ENCODE measurements at places on chromosomes 11 and 22. TPM values are rescaled to one million over a fixed set of nuclear protein-coding genes. Genes with fewer than 3 reads are reported as not detected.

Gene GATD1
- 70.0 TPM for total RNA-seq

- H3K4me3 ChIP-seq = no peak overlapping the region
- H3K36me3 ChIP-seq = no peaks in the 10 kb centered on the region
- peak; percentile 62 for DNase-seq
- no peaks in the 10 kb centered on the region for H3K4me1 ChIP-seq
- no peaks in the 10 kb centered on the region for H3K27me3 ChIP-seq
- H3K27ac ChIP-seq = no peak overlapping the region
These were observed 11.0 kb upstream of the SLC5A4 start for GRCh38 chr22:32265882-32266767.

GRCh38 chr22:50703726-50704509, 31.3 kb downstream of the SHANK3 start:
- H3K36me3 ChIP-seq = no peaks in the 10 kb centered on the region
- H3K27ac ChIP-seq = no peak overlapping the region
- no peaks in the 10 kb centered on the region for H3K4me1 ChIP-seq
- no peak overlapping the region for H3K4me3 ChIP-seq
- no peaks in the 10 kb centered on the region for H3K27me3 ChIP-seq
- DNase-seq = no peak

- no peak for DNase-seq
- no peak overlapping the region for H3K4me3 ChIP-seq
- H3K27ac ChIP-seq = no peak overlapping the region
These were observed 28.5 kb downstream of the BTBD10 start for GRCh38 chr11:13434247-13435205.

DNA sequence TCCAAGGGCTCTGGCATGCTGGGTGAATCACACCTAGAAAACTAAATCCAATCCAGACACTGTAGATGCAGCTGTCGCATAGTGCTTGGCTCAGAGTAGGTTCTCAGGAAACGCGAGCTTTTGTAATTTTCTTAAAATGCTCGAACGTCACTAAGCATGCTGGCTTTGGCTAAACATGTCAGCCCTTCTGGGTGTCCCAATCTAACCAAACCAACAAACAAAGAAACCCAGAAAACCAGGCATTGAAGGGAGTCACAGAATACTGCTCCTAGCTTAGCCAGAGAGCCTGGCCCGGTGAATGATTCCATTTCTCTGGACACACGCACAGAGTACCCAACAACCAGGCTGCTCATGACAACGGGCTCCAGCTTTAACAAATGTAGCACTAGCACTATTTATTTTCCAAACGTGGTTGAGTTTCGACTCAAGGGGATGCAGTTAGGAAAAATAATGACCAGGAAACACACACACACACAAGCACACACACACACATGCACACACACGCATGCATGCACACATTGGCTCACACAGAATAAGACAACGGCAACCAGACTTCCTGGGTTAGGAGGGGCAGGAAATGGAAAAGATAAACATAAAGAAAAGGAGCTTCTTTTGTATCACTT, 492.6 kb downstream of the MIAT start:
- H3K27me3 ChIP-seq = no peaks in the 10 kb centered on the region
- no peaks in the 10 kb centered on the region for H3K4me1 ChIP-seq
- H3K27ac ChIP-seq = no peak overlapping the region
- no peak overlapping the region for H3K4me3 ChIP-seq
- no peaks in the 10 kb centered on the region for H3K36me3 ChIP-seq
- DNase-seq = no peak

Gene IGHMBP2
- total RNA-seq = 41.4 TPM

DNA sequence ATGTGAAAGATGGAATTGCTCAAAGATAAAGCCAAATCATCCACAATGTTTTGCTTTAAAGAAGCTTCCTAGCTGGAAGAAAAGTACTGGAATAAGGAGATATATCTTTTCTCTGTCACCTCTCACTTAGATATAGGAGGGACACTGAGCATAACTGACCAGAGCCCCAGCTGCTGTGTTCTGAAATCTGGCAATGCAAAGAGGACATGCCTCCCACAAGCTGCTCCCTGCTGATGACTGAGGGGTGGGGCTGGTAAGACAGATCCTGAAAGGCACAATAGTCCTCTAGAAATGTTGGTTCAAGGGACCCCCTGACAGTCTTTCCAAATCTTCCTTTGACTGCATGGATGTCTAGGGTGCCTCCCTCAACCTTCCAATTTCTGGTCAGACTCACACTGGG, 67.0 kb downstream of the SC5D start:
- no peak overlapping the region for H3K4me3 ChIP-seq
- no peaks in the 10 kb centered on the region for H3K36me3 ChIP-seq
- no peak overlapping the region for H3K27ac ChIP-seq

Gene APOL5
- total RNA-seq = not detected

GRCh38 chr11:21323617-21324016, 654.2 kb downstream of the NELL1 start:
- no peaks in the 10 kb centered on the region for H3K36me3 ChIP-seq
- no peaks in the 10 kb centered on the region for H3K4me1 ChIP-seq
- no peak for DNase-seq
- no peaks in the 10 kb centered on the region for H3K27me3 ChIP-seq

DNA sequence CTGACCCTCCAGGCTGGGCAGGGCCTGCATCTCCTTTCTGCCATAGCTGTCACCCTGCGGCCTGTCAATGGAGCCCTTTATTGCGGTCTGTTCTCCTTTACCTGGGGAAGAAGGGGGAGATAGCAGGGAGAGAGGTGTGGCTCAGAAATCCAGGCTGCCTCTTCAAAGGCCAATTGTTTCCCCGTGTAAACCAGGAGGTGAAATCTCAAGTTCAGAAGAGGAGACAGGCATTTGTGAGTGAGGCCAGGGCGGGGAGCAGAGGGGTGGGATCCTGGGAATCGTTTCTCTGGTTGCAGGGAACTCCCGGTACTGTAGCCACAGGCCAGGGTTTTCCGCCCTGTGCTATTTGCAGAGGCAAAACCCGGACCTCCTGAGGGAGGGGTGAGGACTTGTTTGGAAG, 9.1 kb downstream of the DCPS start:
- H3K4me3 ChIP-seq = no peak overlapping the region
- H3K36me3 ChIP-seq = peaks cover 2% of the 10 kb centered on the region
- no peaks in the 10 kb centered on the region for H3K27me3 ChIP-seq
- no peak for DNase-seq

Gene BRSK2
- total RNA-seq = 1.5 TPM

DNA sequence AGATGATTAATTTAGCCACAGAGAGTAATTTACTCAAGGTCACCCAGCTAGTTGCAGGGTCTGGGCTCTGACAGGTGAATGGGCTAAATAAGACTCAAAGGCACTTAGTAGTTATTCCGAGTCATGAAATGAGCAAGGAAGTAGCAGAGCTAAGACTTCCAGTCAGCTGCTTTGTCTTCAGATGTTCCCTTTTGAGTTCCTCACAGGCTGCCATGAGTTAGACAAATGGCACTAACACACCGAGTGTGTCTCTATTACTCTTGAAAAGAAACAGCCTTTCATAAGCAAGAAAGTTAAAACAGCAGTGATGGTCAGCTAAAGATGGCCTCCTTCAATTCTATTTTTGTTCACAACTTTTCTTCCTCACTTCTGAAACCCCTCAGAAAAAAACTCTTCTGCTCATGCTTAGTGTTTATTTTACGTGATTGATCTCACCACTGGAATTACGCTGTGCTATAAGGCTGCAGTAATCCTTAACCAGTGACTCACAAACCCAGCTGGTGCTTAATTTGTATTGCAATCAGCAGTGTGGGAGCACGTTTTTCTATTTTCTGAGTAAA, 389.1 kb downstream of the AASDHPPT start:
- H3K27ac ChIP-seq = no peak overlapping the region
- H3K27me3 ChIP-seq = no peaks in the 10 kb centered on the region
- H3K4me1 ChIP-seq = no peaks in the 10 kb centered on the region
- no peak for DNase-seq
- H3K36me3 ChIP-seq = no peaks in the 10 kb centered on the region
